ENCODE measurements at places on chromosomes 1 and 21.
A peak's percentile ranks its signal among the peaks of the same experiment; 100 is the strongest.

GRCh38 chr1:57327946-57328345 is 95.9 kb downstream of the DAB1 start:
- DNase-seq = no peak

DNA sequence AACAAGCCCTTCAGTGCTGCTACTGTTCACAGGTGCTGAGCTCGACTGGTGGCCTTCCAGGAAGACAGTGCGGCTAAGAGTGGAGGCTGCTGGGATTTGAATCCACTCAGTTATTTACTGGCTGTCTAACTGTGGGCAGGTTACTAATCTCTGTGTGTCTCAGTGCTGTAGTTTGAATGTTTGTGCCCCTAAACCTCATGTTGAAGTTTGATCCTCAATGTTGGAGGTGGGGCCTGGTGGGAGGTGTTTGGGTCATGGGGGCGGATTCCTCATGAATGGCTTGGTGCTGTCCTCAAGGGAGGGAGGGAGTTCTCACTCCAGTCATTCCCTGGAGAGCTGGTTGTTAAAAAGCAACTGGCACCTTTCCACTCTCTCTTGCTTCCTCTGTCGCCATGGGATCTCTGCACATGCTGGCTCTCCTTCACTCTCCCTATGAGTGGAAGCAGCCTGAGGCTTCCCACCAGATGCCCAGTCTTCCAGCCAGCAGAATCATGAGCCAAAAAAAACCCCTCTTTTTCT is 334.8 kb downstream of the RPS6KC1 start:
- DNase-seq = no peak

DNA sequence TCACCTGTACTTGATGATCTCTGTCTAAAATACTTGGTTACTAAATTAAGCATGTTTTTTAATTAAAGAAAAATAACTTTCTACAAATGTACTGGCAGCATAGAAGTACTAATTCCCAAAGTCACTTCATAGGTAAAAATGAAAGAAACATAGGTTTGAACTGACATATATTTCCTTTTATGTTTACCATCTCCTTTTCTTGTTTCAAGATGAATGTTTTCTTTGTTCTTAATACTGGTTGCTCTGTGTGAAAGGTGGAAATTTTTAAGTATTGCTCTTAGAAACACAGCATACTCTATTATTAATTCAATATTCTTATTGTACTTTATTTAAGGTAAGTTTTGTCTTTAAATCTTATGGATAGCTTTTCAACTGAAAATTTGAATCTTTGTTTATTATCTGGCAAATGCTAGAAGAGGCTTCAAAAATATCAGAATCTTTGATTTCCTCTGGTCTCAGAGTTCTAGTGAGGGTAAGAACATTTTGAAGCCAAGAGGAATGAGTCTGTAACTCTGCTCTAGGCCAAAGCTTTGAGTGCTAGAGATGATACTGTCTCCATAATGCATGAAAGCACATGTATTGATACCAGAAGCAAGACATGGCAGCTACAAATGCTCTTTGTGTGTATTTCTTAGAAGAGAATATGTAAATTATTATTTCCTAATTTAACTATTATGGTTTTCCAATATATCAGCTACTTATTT is 18.2 kb downstream of the RRP15 start:
- no peak for DNase-seq

DNA sequence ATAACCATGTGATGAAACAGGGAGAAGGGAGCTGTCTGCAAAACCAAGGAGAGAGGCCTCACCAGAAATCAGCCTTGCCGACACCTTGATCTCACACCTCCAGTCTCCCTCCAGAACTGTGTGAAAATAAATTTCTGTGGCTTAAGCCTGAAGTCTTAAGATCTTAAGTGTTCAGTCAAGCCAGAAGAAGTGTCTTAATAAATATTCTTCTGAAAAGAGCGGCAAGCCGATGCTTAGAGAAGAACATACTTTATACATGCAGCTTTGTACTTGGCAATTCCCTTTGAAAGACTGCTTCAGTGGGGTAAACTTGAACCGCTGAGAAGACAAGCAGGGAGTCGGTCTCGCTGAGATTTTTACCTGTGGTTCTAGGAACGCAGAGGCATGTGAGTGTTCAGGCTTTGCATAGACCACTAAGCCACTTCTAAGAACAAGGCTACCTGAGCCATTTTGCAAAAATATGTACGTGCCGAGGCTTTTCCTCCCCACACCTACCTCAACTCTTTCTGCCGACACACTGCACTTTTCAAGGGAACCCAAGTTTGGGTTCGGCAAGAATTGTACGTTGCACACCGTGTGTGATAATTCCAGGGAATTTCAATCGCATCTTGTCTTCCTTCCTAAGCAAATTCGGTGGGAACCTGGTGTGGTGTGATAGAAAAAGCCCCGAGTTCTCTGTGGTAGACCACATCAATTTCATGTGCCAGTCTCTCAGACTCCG is 3.4 kb downstream of the RUNX1 start:
- no peak for DNase-seq

- no peak for DNase-seq
Measured at GRCh38 chr1:15008783-15009729, 144.5 kb upstream of the TMEM51 start.

DNA sequence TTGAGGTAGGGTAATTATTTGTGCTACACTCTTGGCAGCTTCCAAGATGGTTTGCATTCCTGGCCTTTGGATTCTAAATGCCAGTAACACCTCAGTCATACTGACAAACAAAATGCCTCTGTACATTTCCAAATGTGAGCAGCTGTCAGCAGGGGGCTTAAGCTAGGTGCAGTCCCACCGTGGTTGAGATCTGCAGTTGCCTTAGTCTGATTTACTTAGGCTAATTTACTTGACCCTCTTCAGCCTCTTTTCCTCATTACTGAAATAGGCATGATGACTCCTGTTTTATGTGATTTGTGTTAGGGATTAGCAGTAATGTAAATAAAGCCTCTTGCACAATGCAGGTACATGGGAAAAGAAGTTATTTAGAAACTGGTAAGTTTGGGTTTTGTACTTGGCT is 13.5 kb upstream of the SPATA1 start:
- DNase-seq = no peak

GRCh38 chr1:19864570-19865160 is 17.5 kb upstream of the OTUD3 start:
- no peak for DNase-seq

DNA sequence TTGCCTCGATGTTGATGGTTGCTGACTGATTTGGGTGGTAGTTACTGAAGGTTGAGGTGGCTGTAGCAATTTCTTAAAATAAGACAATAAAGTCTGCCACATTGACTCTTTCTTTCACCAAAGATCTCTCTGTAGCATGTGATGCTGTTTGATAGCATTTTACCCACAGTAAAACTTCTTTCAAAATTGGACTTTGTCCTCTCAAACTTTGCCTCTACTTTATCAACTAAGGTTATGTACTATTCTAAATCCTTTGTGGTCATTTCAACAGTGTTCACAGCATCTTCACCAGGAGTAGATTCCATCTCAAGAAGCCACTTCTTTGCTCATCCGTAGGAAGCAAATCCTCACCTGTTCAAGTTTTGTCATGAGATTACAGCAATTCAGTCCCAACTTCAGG is 93.2 kb downstream of the PHTF1 start:
- no peak for DNase-seq

DNA sequence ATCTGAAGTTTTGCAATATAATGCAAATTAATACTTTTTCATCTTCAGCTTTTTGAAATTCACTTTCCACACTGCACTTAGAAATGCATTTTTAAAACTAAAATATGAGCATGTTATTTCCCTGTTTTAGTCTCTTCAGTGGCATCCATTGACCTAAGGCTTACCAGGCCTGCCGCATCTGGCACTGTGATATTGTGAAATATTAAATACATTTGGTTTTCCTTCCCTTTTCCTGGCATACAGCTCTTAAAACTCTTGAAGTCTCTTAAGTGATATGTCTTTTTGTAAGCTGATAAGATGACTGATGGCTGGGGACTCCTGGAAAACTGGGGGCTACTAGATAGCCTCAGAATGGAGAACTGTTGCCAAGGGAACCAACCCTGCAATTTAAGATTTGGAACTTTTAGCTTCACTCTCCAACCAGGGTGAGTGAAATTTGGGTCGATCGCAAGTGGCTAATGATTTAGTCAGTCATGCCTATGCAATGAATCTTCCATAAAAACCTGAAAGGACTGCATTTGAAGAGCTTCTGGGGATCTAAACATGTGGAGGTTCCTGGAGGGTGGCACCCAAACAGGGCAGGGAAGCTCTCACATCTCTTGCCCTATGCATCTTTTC is 75.5 kb upstream of the PDC start:
- DNase-seq = no peak

GRCh38 chr1:29297450-29297849 is 61.1 kb downstream of the PTPRU start:
- no peak for DNase-seq

- no peak for DNase-seq
Measured at GRCh38 chr1:46062651-46063319, 69.6 kb downstream of the PIK3R3 start.

DNA sequence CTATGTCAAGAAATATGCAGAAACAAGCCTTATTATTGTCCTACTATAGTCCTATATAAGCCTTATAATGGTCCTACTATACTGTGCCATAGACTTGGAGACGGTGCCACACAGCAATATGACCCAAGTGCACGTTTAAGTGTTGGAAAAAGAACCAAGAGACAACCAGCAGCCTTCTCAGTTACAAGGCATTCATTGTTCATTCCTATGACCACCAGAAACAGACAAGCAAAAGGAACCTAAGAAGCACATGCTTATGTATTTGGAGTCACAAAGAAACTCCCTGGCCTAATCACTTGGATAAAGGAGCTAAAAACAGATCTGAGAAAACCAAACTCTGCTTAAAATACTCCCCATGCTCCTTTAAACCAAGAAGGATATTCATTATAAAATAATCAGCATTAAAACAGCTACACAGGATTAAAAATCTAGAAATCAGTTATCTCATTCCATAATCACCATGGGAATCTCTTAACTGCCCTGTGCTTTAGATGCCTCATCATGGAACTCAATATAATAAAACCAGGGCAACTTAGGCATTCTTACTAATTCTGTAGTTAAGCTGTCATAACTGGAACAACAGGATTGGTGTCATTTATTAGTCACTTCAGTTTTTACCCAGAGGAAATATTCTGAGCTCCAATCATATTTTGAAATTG is 7.0 kb downstream of the COLGALT2 start:
- no peak for DNase-seq

- DNase-seq = no peak
Measured at GRCh38 chr1:46219551-46220520, 16.7 kb downstream of the LURAP1 start.

DNA sequence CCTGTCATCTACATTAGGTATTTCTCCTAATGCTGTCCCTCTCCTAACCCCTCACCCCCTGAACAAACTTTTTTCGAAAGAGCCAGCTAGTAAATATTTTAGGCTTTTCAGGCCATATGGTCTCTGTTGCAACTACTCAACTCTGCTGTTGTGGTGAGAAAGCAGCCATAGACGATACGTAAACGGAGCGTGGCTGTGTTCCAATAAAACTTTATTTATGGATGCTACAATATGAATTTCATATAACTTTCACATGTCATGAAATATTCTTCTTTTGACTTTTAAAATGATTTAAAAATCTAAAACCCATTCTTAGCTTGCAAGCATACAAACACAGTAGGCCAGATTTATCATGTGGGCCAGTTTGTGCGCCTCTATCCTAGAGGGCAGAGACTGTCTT is 11.2 kb upstream of the RPS6KA1 start:
- no peak for DNase-seq

- DNase-seq = no peak
Measured at GRCh38 chr1:17356387-17357026, 15.5 kb upstream of the PADI6 start.

GRCh38 chr1:207261971-207262370 is 59.5 kb upstream of the CD55 start:
- no peak for DNase-seq

DNA sequence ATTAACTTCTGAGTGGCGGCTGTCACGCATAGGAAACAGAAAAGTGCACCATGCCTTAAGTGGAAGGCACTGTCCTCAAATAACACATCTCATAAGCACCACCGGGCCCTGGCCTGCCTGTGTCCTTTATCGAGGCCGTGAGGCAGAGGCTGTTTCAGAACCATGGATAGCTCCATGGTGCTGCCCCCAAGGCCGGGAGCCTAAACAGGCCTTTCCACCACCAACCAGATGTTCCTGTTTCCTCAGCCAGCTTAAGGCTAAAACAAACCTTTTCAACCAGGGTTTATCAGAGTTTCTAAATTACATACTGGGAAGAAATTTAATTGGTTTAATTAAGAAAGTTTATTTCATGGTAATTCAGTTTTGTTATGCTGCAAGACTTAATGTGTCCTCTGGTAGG is 114.4 kb downstream of the DMRTA2 start:
- no peak for DNase-seq

DNA sequence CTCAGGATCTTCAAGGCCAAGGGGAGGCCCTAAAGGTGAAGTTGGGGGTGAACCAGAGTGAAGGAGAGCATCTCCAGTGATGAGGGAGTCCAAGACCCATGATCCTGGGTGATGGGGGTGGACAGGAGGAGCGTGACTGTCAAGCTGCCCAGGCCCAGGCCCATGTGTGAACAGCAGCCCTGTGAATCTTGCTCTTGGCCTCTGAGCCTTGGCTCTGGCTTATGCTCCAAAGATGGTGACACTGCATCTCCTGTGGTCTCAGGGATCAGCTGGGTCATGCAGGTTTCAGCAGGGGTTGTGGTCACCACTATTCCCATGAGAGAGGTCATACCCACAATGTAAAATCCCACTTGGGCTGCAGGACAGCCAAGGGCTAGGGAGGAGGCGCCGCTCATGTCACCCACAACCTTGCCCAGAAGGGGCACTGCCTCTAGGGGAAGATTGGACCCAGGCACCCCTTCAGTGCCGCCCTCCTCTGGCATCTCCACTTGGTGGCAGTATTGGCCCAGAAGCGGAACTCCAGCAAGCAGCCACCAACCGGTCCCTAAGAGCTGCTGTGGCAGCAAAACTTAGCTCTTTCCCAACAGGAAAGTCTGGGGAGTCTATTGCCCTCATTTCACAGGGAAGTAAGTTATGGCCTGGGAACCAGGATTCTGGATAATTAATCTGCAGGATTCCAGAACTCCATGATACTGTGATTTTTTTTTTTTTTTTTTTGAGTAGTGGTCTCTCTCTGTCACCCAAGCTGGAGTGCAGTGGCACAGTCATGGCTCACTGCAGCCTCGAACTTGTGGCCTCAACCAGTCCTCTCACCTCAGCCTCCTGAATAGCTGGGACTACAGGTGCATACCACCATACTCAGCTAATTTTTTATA is 7.5 kb upstream of the WNT3A start:
- peak; percentile 44 for DNase-seq

DNA sequence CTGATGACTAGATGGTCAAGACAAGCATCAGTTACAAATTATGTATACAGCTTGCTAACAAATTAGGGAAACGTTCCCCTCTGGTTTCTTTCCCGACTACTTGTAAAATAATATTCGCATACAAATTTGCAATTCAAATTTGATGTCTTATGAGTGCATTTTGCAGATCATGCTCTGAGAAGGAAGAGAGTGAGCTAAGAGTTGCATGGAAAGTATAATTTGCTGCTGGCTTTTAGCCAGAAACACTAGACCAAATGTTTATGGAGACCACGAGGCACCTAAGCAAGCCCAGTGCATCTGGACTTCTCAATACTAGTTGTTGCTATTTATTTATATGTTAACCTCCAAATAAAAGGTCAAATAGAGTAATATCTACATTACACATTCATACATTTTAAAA is 216.0 kb downstream of the SMYD3 start:
- DNase-seq = no peak
